ENCODE measurements at places on chromosomes 5 and 9. TPM values are rescaled to one million over a fixed set of nuclear protein-coding genes. Genes with fewer than 3 reads are reported as not detected.

DNA sequence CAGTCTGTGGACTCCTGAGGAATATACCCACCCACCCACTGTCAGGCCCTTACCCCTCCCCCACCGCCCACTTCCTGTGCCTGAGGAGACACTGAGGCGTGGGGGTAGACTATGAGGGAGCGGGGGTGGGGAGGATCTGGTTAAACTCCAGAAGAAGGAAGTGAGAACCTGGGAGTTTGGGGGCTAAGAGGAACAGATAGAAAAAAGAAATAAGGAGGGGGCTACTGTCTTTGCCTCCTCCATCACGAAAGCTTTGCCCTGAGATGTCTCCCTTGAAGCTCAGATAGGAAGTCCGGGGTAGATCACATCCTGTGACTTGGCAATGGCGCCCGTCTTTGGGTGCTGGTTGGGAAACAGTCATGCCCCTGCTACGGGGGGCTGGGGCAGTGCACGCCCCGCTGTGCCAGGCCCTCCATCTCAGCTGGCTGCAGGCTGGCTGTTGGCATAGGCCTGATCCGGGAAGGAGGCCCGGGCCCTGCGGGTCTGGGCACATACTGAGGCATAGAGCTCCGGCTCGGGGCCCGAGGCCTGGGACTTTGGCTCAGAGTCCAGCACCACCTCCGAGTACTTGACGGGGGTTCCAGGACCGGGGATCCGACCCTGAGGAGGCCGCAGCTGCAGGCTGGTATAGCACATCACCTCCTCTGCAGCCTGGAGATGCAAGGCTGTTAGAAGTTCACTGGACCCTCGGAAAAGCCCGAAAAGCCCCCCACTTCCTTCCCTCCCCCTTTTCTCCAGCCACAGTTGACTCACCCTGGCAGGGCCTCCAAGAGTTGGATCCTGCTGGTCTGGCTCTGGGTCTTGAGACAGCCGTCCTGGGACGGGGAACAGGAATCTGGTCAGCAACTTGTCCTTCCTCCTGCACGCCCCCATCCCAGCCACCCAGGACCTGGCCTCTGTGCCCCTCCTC, 1.0 kb downstream of the SIT1 start:
- DNase-seq, result no peak
- no peaks in the 10 kb centered on the region for H3K27me3 ChIP-seq
- H3K4me1 ChIP-seq, result peaks cover 4% of the 10 kb centered on the region
- no peaks in the 10 kb centered on the region for H3K36me3 ChIP-seq
- H3K4me3 ChIP-seq, result no peak overlapping the region
- no peak overlapping the region for H3K27ac ChIP-seq

Gene SLC28A3
- total RNA-seq, result 0.08 TPM

Gene FCHO2
- 20.6 TPM for total RNA-seq

GRCh38 chr9:12666813-12667212, 26.4 kb upstream of the TYRP1 start:
- H3K27me3 ChIP-seq, result no peaks in the 10 kb centered on the region
- H3K4me1 ChIP-seq, result no peaks in the 10 kb centered on the region
- DNase-seq, result no peak

DNA sequence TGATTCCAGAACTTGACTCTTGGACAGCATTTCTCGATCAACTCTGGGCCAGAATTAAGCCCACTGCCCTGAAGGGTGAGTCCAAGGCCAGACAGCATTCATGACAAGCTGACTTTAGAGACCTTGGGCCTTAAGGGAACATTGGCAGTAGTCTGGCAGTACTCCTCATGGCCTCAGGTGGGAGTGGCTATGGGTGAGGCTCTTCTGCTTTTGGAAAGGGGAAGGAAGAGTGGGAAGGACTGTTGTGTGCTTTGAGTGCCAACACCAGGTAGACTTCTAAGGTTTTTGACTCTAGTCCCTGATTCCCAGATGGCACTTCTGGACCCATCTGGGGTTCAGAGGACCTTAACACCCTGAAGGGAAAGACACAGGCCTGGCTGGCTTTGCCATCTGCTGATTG, 530.4 kb downstream of the ACTL7B start:
- no peaks in the 10 kb centered on the region for H3K27me3 ChIP-seq
- no peaks in the 10 kb centered on the region for H3K4me1 ChIP-seq
- no peak overlapping the region for H3K4me3 ChIP-seq

DNA sequence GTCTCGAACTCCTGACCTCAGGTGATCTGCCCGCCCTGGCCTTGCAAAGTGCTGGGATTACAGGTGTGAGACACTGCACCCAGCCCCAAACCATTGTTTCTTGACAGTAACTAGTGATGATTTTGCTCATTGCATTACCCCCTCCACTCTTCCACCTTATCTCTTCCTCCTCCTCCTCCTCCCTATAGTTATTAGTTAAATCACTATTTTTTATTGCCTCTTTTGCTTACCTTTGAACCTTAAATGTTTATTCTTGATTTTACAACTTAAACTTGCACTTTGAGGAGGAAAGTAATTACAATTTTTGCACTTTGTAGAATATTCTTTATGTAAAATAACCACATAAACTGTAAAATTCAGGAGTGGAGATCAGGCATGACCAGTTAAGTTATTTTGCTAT, 35.7 kb downstream of the RASGRF2 start:
- no peak overlapping the region for H3K27ac ChIP-seq
- no peaks in the 10 kb centered on the region for H3K4me1 ChIP-seq
- no peaks in the 10 kb centered on the region for H3K27me3 ChIP-seq
- no peak overlapping the region for H3K4me3 ChIP-seq
- no peaks in the 10 kb centered on the region for H3K36me3 ChIP-seq
- DNase-seq, result no peak

DNA sequence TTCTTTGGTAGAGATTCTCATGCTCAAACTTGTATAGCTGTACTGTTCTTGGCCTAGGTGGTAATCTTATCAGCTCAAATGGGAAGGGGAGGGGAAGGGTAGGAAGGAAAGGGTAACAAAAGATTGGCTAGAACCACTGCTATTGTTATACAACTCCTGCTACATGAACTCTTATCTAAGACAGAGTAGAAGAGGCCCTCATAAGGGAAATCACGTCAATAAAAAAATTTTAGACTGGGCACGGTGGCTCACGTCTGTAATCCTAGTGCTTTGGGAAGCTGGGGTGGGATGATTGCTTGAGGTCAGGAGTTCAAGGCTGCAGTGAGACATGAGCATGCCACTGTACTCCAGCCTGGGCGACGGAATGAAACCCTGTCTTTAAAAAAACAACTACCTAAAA, 15.9 kb downstream of the STOM start:
- H3K27ac ChIP-seq, result no peak overlapping the region
- H3K36me3 ChIP-seq, result no peaks in the 10 kb centered on the region
- no peaks in the 10 kb centered on the region for H3K27me3 ChIP-seq
- no peak overlapping the region for H3K4me3 ChIP-seq

Gene GDA
- total RNA-seq, result 3.7 TPM

Gene NEUROG1
- not detected for total RNA-seq

GRCh38 chr5:151214614-151215545, 9.0 kb downstream of the CCDC69 start:
- DNase-seq, result no peak
- no peaks in the 10 kb centered on the region for H3K27me3 ChIP-seq
- peaks cover 11% of the 10 kb centered on the region for H3K4me1 ChIP-seq
- H3K27ac ChIP-seq, result no peak overlapping the region

Gene ORM2
- total RNA-seq, result not detected

DNA sequence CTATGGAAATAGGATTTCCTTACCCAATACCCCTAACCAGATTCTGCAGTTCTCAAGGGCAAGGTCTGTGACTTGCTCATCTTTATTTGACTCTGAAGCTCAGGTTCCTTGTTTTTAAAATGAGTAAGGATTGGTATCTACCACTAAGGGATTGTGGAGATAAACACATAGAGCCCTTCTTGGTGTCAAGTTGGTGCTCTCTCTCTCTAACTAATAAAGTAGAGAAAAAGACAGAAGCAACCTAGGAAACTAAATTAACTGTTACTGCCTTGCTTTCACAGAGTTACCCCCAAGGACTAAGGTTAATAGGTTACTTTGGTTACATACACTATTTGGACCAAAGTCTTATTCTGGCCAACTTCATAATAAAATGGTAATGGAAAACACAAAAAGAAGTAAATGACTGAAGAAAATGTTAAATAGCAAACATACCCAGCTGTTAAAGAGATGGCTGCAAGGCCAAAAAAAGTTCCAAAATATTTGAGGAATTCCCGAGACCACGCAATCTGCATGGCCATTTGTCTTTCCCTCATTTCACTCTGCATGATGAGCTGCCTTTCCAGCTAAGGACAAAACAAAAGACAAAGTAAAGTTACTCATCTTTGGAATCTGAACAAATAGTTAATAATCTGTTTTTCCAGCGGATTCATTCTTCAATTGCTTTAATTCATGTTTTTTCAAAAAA, 21.8 kb upstream of the RLN1 start:
- no peak overlapping the region for H3K27ac ChIP-seq
- H3K4me3 ChIP-seq, result no peak overlapping the region
- H3K4me1 ChIP-seq, result no peaks in the 10 kb centered on the region

DNA sequence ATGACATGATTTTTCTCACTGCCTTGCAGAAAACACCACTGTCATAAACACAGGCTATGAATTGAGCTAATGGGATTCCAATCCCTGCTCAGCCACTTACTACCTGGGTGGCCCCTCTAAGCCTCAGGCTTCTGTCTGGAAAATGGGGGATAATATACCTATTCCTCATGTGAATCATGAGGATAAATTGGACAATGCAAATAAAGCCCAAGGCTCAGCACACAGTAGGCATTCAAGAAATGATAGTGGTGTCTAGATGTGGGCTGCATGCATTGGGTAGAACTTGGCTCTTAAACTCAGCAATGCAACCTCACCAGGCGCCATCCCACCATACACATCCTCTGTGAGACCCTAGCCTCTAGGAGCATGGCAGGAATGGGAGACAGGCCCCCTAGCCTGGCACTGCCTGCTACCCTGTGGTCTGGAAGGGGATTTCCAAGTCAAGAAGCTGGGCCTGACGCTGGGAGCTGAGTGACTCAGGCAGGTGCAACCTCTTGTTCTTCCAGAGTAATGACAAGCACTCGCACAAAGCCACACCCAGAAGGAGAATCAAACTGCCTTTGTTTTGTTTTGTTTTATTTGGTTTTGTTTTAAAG, 2.3 kb upstream of the TNIP1 start:
- peaks cover 24% of the 10 kb centered on the region for H3K4me1 ChIP-seq
- H3K27ac ChIP-seq, result no peak overlapping the region
- DNase-seq, result no peak
- H3K4me3 ChIP-seq, result no peak overlapping the region
- no peaks in the 10 kb centered on the region for H3K36me3 ChIP-seq
- H3K27me3 ChIP-seq, result no peaks in the 10 kb centered on the region

Gene MPDZ
- total RNA-seq, result 38.2 TPM

Gene GMCL2
- 9.8 TPM for total RNA-seq

DNA sequence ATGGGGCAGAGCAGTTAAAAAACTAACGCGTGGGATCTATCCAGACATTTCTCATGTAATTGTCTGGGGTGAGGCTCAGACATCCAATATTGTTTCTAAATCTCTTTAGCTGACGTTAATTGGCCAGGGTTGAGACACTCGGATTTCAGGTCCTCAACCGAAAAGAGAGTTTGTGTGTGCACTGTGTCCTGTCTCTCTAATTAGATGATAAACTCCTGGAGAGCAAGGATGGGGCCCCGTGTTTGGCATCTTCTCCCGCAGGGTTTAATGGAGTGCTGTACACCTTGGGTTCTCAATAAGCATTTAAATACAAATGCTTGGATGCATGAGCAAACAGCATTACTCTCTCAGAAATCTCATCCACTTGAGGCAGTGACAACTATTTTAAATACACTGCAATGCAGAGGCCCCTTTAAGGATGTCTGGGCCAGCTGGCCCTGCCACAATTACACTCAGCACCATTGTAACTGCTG, 139.6 kb downstream of the MTX3 start:
- no peaks in the 10 kb centered on the region for H3K36me3 ChIP-seq
- H3K4me1 ChIP-seq, result no peaks in the 10 kb centered on the region
- H3K4me3 ChIP-seq, result no peak overlapping the region
- no peaks in the 10 kb centered on the region for H3K27me3 ChIP-seq

DNA sequence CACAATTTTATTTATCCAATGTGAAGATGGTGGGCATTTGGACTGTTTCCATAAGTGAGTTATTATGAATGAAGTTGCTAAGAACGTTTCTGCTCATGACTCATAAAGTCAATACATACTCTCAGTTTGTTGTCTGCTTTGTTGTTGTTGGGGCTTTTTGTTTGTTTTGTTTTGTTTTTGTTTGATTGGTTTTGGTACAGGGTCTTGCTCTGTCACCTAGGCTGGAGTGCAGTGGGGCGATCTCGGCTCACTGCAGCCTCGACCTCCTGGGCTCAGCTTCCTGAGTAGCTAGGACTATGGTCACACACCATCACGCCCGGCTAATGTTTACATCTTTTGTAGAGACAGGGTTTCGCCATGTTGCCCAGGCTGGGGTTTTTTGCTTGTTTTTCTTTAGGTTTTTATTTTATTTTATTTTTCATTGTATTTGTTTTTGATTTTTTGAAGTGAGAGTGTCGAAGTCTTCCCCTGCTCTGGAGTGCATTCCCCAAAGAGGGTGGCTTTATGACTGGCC, 18.0 kb downstream of the TRIM7 start:
- H3K27me3 ChIP-seq, result no peaks in the 10 kb centered on the region
- H3K27ac ChIP-seq, result no peak overlapping the region
- no peaks in the 10 kb centered on the region for H3K36me3 ChIP-seq
- DNase-seq, result no peak

Gene GPX3
- 224 TPM for total RNA-seq

Gene GFI1B
- total RNA-seq, result 4.3 TPM

Gene ERBIN
- total RNA-seq, result 98.3 TPM

- no peaks in the 10 kb centered on the region for H3K27me3 ChIP-seq
- H3K4me1 ChIP-seq, result no peaks in the 10 kb centered on the region
- H3K4me3 ChIP-seq, result no peak overlapping the region
- no peak for DNase-seq
- H3K27ac ChIP-seq, result no peak overlapping the region
These were observed 429.5 kb downstream of the EBF1 start for GRCh38 chr5:158670201-158670600.

GRCh38 chr5:150033334-150033733, 32.8 kb downstream of the HMGXB3 start:
- no peak for DNase-seq
- H3K4me3 ChIP-seq, result no peak overlapping the region
- H3K27me3 ChIP-seq, result no peaks in the 10 kb centered on the region

Gene OBP2B
- 53.0 TPM for total RNA-seq

DNA sequence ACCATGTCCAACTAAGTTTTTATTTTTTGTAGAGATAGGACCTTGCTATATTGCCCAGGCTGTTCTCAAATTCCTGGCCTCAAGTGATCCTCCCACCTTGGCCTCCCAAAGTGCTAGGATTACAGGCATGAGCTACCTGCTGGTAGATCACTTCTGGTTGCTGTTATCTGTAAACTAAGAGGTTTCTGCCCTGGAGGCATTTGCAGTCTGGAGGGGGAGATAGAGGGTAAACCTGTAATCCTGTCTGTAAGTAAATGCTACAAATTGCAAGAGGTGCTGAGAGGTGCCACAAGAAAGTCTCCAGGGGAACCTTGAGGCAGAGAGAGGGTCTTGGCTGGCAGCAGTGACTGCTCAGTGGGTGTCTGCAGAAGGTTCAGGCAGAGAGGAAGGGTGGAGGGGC, 29.0 kb upstream of the GGTA1 start:
- no peaks in the 10 kb centered on the region for H3K36me3 ChIP-seq
- no peaks in the 10 kb centered on the region for H3K4me1 ChIP-seq
- H3K27ac ChIP-seq, result no peak overlapping the region
- no peak overlapping the region for H3K4me3 ChIP-seq
- no peak for DNase-seq
- H3K27me3 ChIP-seq, result no peaks in the 10 kb centered on the region

- no peak for DNase-seq
- H3K36me3 ChIP-seq, result no peaks in the 10 kb centered on the region
- H3K4me1 ChIP-seq, result peaks cover 64% of the 10 kb centered on the region
These were observed 73.2 kb upstream of the STXBP1 start for GRCh38 chr9:127538849-127539258.
